ENCODE measurements at places on chromosomes 7 and 10.
A peak's percentile ranks its signal among the peaks of the same experiment; 100 is the strongest.

- no peak for DNase-seq
These were observed 184.7 kb downstream of the MAGI2 start for GRCh38 chr7:79268730-79269129.

DNA sequence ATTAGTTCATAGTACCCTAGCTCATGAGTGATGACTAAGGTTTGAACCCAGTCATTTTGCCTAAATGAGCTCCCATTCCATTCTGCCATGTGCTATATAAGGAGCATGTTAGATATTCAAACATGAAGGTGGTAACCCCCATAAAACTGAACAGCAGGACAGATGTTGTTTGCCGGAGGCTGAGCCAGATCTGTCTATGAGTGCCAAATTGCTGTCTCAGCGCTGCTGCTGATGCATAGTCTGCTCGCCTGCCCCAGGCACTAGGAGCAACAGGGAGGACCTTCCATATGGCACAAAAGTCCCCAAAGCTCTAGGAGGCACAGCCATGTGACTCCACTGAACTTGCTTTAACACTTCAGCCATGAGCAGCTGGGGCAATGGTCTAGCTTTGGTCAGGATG lies 466.0 kb upstream of the GHITM start:
- no peak for DNase-seq

DNA sequence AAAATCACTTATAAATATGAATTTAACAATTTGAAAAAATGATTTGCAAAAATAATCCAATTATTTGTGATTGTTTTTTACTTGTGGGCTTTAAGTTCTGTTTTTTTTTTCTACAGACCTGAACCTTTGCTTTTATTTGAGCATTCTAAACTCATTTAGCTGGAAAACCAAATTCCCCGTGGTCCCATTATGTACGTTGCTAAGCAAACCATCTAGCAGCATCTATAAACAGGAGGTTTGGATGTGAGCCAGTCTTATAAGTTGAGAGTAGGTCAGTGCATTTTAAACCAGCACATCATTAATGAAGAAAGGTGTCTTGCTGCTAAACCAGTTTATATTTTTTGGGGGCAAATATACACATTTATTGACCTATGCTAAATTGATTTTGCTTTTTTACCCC lies 77.3 kb downstream of the LRRN3 start:
- no peak for DNase-seq

DNA sequence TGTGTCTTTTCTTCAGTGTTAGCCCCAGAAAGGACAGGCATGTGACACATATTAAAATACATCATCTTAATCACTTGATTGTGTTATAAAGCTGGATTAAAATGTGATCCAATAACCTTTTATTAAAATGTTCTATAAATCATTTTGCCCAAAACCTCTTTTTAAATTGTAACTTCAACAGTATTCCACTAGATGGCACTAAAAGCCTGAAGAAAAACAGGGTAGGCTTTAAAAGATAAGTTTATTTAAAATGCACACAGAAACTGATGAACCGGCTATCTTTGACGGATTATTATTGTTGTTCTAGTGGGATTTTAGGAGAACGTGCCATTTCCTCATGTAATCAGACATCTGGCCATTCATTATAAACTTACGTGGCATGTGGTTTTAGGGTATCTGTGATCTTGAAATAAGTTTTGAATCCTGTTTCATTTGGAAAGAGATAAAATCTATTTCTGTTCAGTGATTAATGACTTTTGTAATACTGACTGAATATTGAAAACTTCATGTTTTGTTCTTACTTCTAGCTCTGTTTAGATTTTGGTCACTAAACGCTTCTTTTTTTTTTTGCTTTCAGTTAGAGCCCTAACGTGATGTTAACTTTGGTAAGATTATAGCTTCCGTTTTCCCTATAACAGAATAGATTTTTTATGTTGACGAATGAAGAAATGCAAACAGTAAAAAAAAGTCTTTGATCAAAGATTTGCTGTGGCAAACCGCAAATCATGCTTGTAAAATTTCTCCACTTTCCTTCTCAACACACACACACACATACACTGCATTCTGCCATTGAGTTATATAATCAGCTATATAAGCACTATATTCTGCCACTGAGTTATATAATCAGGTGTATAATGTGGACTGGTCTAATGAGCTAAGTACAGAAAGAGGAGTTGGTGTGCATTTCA lies 13.6 kb downstream of the VPS50 start:
- DNase-seq = no peak

GRCh38 chr10:77158666-77159065 lies 478.9 kb downstream of the KCNMA1 start:
- no peak for DNase-seq

- DNase-seq = peak; percentile 2
These were observed 132.3 kb upstream of the POT1 start for GRCh38 chr7:125061776-125062397.

- no peak for DNase-seq
These were observed 686.4 kb upstream of the C7orf33 start for GRCh38 chr7:147904219-147904576.

DNA sequence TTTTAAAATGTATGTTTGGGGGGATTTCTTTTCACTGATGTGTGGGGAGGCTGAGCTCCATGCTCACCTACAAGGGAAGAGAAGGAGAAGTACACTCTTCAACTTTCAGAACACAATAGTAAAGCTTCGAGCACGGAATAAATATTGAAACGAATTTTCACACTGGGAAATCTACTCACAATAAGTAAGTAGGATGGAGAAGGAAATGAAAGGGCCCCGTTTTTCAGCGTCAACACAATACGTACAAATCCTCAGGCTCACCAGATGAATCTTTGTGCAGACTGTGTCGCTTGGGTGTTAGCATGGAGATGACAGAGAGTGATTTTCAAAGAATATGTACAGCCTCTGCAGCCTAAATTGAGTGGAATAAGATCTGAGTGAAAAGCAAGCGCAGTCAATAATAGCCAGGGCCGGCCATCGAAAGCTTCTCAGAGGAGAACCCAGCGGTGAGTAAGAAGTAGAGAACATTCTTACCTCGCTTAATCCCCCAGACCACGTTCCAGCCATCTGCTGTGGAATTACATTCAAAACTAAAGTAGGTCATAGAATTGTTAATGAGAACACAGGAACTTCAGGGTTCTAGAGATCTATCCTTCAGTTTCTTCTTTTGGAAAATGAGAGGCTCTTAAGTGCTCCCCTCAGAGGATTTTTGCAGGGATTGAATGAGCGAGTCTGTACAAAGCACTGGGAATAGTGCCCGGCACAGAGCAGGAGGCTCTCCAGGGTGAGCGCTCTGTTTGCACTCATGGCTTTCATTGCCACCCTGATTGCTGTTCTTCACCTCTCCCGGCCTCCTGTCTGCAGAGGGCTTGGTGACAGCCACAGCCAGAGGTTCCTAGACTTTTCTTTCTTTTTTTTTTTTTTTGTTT lies 292.8 kb downstream of the SFMBT2 start:
- no peak for DNase-seq

DNA sequence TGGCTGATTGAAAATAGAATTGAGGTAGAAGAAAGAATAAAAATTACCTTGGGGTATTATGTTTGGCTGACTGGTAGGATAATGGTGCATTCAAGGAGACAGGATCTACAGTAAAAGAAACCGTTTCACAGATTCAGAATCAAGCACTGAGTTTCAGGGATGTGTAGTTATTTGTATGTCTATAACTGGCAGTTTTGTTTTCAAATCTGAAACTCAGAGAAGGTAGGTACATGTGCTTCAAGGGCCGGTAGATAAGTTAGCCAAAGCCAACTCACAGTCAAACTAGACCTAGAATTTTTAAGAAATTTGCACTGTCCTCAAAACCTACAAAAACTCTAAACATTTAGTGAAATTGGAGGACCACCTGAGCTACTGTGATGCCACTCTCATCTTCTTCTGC lies 191.5 kb downstream of the FOXP2 start:
- no peak for DNase-seq

DNA sequence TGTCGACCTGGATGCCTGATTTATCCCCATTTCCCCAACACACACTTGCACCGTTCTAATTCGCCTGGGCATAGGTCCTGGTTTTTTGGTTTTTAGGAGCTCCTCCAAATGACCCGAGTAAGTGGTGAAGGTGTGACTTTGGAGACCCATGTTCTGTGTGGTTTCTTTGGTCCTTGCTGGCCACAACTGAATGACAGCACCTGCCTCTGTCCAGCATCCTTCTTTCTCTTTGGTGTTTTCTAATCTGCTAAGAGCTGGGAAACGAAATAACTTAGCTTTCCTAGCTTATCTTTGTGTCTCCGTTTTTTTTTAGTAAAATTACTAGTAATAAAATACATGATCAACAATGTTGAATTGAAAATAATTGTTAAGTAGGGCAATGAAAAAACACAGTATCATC lies 120.2 kb downstream of the PRLHR start:
- DNase-seq = no peak

DNA sequence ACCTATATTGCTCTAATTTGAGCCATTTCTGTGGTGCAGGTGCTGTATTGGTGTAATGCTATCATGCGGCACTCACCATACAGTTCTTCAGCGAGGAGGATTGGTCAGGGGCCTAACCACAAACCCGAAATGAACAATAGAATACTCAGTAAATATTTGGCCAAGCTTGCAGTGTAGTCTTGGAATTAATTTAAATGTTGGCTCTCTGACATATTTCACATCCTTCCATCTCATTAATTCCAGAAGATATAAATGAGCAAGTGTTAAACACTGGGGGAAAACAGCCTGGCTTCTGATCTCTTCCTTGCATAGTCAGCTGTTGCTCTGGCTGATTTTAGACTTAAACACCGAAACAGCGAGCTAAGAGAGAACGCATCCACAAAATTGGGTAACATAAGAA lies 663.1 kb upstream of the GHITM start:
- DNase-seq = no peak

- DNase-seq = no peak
These were observed 30.4 kb downstream of the STEAP1B start for GRCh38 chr7:22469371-22470143.

- DNase-seq = no peak
These were observed 260.1 kb downstream of the BMPER start for GRCh38 chr7:34165466-34165865.

DNA sequence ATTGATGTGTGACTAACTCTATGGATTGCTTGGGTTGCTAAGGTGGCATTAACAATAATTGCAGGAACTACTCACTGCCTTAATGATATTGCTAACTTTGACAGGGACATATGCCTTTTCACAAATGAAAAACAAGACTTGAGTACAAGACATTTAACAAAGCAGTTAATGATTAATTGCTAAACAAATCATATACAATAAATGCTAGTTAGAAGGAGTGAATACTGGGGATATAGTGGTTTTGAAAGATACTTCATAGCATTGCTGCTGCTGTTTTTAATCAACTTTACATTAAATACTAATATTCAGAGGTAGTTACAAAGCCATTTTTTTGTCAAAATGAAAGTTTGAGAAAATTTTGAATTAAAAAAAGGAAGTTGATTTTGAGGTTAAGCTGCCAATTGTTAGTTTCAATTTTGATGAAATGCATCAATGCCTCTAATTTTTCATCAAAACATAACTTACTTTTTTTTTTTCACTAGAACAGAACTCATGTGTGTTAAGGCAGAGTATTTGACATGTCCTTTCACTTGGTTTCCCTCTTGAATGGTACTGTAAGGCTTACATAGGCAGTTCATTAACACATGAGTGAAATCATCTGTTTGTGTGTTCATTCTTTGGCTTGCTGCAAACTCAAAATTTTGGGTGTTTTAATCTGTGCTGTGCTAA lies 106.2 kb upstream of the SEMA3D start:
- DNase-seq = no peak

- no peak for DNase-seq
These were observed 379.4 kb downstream of the GALNT17 start for GRCh38 chr7:71511361-71511807.

DNA sequence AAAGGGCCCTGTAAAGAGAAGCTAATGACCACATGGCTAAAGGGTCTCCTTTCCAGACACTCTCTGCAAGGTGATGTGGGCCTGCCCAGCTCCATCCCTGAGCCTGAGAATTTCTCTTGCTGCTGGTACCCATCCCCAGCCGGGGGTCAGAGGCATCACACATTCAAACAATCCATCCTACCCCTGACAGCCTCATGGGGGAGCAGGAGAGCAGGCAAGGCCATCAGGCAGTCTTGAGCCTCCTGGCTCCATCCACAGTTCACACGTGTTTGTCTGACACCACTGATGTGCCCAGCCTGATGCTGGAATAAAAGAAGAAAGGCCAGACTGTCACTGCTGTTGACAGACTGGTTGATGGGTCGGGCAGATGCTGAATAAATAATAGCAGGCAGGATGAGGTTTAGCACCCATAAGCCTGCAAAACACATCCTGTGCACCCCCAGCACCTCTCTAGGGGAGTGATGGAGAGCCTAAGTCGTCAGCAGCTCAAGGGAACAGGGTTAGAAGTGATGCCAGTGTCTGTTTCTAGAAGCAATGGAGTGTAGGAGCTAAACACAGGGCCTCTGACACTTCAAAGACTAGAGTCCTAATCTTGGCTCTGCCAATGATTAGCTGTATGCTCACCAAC lies 43.5 kb downstream of the TLL2 start:
- DNase-seq = no peak

DNA sequence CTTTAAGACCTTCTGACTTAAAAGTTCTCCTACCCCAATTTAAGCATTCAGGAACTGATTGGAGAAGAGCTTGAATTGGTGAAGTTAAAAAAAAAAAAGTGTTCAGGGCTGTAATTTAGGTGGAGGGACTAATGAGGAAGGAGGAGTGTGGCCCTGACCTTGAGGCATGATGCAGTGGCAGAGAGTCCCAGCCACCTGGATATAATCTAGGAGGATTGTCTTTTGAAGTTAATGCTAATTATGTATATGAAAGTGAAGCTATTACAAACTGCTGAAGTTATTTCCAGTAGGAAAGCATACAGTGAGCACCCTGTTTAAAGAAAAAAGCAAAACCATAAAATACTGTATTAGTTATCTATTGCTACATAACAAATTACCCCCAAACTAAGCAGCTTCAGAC lies 31.5 kb downstream of the ADD3 start:
- no peak for DNase-seq

DNA sequence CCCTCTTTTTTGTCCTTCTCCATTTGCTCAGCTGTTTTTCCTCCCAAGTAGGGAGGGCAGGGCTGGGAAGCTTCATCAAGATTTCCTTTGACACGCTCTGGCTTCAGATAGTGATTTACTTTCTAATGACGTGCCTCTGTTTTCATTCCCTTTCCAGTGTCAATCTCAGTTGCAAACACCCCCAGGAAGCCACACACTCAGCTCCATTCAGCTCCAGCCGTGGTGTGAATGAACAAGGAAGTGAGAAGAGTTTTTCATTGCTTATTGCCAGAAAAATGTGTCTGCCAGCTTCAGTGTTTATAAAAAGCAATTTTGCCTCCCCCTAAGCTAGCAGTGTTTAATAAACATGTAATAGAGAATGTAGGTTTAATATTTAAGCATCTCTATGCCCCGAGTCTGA lies 108.7 kb upstream of the DPP6 start:
- no peak for DNase-seq

DNA sequence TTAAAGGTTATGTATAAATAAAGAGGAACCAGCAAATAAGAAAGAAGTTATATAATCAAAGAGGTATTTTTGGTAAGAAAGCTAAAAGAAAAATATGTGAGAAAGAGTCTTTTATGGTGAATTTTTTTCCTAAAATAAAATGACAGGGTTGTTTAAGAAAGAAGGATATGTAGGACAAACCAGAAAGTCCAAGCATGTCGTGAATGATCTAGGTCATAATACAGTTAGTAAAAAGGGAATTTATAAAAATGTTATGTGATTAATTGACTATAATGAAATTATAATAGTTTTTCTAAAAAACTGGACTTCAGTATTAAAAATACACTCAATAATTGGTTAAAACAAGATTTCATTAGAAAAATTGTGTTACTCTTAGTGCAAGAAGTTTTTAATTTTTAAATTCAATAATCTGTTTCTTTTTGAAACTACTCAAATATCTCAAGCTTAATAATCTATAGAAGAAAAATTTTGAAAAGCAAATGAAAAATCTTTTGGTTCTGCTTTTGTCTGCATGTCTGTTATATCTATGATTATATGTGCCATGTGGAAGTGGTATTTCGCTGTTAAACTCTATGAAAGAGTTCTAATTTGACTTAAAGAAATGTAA lies 23.3 kb downstream of the AVL9 start:
- no peak for DNase-seq
